ENCODE measurements at places on chromosomes 7 and 10. TPM values are rescaled to one million over a fixed set of nuclear protein-coding genes. Genes with fewer than 3 reads are reported as not detected.

DNA sequence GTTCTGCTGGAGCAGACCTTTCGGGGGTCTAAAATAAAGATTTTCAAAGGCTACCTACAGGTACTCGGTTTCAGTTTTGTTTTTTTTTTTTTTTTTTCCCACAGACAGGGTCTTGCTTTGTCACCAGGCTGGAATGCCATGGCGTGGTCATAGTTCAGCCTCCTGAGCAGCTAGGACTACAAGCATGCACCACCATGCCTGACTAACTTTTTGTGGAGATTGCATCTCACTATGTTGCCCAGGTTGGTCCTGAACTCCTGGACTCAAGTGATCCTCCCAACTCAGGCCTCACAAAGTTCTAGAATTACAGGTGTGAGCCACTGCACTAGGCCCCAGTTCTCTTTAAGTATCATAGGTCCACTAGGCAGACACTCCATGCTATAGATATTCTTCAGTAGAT is 34.5 kb downstream of the BAMBI start:
- no peak for DNase-seq

GRCh38 chr10:17134737-17135260 is 5.2 kb upstream of the CUBN start:
- DNase-seq = no peak

NT5C2 gene
- total RNA-seq = 178 TPM

JAKMIP3 gene
- 0.26 TPM for total RNA-seq

DNA sequence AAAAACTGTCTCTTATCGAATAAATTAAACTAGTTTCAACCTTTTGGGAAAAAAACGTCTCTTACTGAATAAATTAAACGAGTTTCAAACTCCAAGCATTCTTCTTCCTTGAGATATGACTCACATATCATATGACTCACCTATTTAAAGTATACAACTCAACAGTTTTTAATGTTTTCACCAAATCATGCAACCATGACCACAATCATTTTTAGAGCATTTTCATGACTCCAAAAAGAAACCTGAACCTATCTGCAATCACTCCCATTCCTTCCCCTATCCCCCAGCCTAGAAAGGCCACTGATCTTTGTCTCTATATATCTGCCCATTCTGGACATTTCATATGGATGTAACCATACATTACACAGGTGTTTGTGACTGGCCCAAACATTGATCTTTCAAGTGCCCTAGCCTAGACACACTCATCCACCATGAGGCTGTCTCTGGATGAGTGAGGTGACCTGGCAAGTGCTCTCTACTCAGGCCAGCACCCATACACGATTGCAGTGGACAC is 115.3 kb downstream of the PIP4K2A start:
- DNase-seq = no peak
